SK-N-DZ (cell line): ENCODE measurements at places on chromosomes 3 and 15.
A peak's percentile ranks its signal among the peaks of the same experiment; 100 is the strongest.

GRCh38 chr15:31285772-31286261 is 40.8 kb upstream of the KLF13 start:
- DNase-seq: no peak

DNA sequence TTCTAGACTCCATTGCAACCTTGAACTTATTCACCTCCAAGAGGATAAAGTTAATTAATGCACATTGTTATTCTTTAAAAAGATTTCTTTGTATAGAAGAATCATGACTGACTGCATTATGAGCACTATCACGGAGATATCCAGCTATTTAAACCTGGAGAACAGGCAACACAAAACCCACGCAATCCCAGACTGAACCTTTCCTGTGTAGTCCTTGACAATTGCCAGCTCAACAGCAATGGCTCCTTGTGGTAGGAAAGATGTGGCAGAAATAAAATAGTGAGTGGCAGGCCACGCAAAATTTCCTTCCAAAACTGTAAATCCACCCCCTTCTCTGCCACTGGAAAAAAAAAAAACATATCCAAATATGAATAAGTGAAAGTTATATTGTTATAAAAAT is 573.7 kb downstream of the EPHB1 start:
- no peak for DNase-seq

DNA sequence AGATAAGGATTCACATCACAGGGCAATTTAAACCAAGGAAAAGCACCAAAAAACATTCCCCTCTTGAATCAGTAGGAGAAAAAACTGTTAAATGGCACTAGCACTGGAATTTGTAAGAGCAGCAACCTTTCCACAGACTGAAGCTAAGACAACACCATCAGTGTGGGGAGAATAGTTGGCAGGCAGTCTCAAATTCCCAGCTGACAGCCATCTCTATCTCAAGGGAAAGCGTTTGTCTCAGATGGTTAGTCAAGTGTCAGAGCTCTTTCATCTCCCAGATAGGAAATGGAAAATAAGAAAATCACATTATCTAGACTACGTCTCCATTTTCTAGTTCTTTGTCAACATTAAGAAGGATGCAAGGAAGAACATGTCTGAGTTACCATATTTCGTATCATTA is 228.7 kb downstream of the WDR72 start:
- DNase-seq: no peak

DNA sequence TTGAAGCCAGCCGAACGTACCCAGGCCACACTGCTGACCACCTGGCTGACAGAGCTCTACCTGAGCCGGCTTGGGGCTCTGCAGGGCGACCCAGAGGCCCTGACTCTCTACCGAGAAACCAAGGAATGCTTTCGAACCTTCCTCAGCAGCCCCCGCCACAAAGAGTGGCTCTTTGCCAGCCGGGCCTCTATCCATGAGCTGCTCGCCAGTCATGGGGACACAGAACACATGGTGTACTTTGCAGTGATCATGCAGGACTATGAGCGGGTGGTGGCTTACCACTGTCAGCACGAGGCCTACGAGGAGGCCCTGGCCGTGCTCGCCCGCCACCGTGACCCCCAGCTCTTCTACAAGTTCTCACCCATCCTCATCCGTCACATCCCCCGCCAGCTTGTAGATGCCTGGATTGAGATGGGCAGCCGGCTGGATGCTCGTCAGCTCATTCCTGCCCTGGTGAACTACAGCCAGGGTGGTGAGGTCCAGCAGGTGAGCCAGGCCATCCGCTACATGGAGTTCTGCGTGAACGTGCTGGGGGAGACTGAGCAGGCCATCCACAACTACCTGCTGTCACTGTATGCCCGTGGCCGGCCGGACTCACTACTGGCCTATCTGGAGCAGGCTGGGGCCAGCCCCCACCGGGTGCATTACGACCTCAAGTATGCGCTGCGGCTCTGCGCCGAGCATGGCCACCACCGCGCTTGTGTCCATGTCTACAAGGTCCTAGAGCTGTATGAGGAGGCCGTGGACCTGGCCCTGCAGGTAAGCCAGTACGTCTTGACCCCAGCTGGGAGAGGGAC is 6.2 kb downstream of the VPS18 start:
- no peak for DNase-seq

DNA sequence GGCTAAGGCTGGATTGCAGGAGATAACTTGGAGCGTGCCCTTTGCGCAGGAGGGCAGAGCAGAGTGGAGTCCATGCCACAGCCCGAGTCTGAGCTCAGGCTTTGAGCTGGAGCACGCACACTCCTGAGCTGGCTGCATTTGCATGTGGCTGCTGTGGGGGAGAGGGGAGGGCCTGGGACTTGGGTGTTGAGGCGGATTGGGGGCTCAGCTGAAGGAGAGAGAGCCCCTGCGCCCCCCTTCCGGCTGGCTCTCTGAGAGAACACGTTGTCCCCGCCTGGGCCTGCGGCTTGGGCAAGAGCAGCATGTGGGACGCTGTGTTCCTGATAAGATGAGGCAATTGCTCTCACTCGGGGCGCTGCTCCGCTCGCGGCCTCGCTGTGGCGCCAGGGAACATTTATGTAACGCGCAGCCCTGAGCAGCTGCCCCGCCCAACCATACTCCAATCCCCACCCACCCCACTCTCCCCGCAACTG is 39.1 kb downstream of the KLF13 start:
- peak; percentile 81 for DNase-seq

DNA sequence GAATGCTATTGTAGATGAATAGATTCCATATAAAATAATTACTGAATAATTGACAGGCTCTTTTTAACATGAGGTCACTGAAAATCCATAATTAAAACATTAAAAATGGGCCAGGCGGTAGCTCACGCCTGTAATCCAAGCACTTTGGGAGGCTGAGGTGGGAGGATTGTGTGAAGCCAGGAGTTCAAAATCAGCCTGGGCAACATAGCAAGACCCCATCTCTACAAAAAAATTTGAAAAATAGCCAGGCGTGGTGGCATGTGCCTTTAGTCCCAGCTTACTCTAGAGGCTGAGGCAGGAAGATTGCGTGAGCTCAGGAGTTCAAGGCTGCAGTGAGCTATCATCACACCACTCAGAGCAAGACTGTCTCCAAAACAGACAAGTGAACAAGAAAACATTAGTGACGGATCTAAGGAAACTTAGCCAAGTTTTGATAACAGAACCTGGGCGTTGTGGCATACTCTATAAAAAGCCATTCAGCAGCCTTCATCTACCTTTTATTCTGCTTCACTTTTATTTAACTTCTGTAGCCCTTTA is 110.5 kb downstream of the KLHL25 start:
- no peak for DNase-seq

DNA sequence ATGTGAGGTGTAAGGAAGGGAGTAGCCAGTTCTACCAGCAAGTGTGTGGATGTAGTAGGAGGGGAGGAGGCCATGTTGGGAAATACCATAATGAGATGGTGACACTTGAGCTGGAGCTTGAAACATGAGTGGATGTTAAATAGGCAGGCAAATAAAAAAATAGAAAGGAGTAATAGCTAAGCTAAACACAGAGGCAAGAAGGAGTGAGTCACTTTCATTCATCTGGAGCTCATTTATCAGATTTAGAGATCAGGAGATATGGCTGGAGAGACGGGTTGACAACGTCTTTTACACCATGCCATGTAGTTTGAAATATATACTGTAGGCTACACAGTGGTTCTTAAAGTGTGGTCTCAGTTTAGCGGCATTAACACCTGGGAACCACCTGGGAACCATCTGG is 390.5 kb downstream of the DIPK2A start:
- no peak for DNase-seq

GRCh38 chr3:74119221-74119620 is 494.5 kb upstream of the PDZRN3 start:
- DNase-seq: no peak

DNA sequence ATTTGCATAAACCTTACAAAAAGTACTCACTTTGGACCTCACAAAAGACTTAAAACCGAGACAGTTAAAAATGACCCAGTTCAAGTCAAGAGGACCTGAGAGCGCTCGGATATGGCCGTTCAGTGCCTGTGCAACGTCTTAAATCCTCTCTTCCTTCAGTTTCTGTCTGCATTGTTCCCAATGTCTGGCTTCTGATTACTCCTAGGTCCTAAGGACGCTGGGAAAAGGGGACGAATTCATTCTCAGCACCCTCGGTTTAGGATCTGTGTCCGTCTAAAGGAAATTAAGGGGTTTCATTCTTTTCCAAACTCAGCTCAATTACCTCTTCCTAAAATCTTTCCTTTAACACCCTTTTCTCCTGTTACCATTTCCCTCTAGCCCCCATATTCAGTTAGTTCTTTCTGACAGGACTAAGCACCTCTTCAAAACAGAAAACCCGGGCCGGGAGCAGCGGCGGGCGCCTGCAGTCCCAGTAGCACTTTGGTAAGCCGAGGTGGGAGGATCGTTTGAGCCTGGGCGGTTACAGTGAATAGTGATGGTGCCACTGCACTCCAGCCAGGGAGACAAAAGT is 970 bp downstream of the DPPA4 start:
- DNase-seq: no peak

- DNase-seq: no peak
These were observed 53.5 kb upstream of the LRRN1 start for GRCh38 chr3:3745693-3746092.

DNA sequence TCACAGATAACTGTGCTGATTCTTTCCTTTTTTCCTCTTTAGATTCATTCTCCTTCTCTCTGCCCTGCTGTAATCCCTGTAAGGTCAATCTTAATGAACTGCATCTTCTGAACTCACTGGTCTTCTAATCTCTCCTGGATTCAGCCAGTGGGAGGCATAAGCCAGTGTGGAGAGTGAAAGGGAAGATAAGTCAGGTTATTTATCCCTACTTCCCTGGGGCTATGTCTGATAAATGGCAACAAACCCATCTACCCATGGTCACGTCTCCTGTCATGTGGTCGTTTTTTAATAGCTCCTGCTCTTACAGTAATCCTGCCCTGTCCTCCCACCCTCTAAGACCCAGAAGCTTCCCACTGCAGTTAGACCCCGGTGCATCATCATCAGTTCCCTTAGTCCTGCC is 199.6 kb upstream of the NAALADL2 start:
- DNase-seq: no peak

DNA sequence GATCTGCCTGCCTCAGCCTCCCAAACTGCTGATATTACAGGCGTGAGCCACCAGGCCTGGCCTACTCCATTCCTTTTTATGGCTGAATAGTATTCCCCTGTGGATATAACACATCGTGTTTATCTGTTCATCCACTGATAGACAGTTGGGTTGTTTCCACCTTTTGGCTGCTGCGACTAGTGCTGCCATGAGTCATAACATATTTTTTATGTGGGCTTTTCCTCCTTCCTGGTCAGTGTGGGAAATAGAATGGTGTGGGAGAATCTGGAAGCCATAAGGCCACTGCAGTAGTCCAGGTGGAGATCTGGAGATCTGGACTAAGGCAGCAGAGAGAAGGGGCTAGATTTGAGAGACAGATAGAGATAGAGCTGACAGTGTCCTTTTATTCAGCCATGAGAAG is 16.2 kb downstream of the LCMT2 start:
- no peak for DNase-seq
